ENCODE measurements at places on chromosomes 12 and 14.
A peak's percentile ranks its signal among the peaks of the same experiment; 100 is the strongest.

GRCh38 chr12:48986720-48987291, 8.7 kb downstream of the WNT1 start:
- DNase-seq = no peak

GRCh38 chr14:76784881-76785280, 23.6 kb downstream of the VASH1 start:
- DNase-seq = peak; percentile 73

DNA sequence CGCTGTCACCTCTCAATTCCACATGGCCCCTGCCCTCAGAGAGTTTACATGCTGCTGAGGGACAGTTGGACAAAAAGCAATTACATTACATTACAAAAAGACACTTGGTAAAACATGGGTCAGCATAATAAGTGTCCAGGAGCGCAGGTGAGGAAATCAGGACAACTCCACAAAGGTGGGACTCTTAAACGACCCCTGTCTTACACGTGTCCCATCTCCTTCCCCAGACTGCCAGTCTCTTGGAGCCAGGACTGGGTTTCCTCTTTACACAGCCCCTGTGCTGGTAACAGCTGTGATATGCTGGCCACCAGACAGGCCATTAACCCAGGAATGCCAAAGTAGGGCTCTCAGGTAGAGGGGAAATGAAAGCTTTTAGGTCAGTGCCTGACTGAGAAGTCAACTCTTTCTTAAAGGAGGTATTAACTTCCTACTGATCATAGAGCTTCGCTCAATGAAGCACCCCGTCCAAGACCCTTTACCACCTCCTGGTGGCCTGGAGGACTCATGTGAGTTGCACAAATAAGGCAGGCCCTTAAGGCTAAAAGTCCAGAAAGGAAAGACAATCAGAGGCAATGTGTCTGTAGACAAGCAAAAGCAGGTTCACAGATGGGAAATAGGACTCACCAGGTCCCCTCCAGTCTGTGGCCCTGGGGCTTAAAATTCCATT, 55.5 kb downstream of the ANO2 start:
- no peak for DNase-seq

- DNase-seq = no peak
Measured at GRCh38 chr12:97837401-97837800, 374.8 kb downstream of the RMST start.

GRCh38 chr14:76884853-76885276, 58.7 kb downstream of the LRRC74A start:
- DNase-seq = no peak

DNA sequence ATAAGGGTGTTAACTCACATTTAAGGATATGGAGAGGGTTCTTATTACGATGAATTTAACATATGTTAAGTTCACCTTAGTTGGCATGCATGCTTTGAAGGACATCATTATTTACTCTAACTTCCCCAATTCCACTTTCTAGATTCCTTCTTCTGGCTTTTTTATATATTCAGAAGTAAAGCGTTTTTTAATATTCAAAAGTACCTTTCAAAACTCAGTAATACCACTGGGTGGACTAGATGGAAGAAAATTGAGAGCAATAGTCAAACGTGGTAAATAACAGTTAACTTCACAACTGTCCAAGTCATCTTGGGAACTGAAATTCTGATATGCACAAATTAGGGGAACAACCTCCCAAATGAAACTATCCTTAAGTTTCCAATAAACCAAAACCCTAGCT, 9.1 kb downstream of the SINHCAF start:
- no peak for DNase-seq

- no peak for DNase-seq
Measured at GRCh38 chr12:64510667-64511066, 58.7 kb downstream of the TBK1 start.

- DNase-seq = no peak
Measured at GRCh38 chr12:99529966-99530365, 117.6 kb upstream of the GARIN6 start.

DNA sequence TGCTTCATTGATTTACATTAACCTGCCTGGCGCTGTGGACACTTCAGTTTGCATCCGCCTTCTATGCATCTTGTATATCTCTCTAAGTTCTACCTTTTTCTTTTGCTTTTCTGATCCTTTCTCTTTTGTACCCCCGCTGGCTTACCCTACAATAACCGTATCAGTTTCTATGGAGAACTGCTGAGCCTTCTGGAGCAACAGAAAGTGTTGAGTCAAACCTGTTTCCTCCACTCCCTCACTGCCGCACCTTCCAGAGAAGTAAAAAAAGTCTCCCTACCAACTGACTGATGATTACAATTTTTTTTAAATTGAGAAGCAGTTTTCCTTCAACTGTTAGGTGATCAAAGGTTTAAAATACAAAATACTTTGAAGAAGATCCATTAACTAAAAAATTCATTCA, 17.4 kb downstream of the EXD2 start:
- DNase-seq = no peak

GRCh38 chr14:85528080-85528896, 1.7 kb upstream of the FLRT2 start:
- peak; percentile 94 for DNase-seq

- no peak for DNase-seq
Measured at GRCh38 chr12:120470150-120470784, 719 bp upstream of the SRSF9 start.

DNA sequence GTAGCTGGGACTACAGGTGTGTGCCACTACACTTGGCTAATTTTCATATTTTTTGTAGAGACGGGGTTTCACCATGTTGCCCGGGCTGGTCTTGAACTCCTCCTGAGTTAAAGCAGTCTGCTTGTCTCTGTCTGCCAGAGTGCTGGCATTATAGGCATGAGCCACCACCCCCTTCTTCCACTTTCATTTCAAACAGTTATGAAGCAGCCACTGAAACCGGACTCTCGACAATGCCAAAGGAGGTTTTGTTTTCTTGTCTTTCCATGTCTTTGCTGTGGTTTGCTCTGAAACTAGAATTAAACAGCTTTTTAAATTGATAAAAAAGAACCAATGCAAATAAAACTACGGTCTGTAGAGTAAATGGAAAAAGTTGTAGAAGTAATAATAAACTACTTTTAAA, 30.4 kb downstream of the RAP1B start:
- DNase-seq = no peak

DNA sequence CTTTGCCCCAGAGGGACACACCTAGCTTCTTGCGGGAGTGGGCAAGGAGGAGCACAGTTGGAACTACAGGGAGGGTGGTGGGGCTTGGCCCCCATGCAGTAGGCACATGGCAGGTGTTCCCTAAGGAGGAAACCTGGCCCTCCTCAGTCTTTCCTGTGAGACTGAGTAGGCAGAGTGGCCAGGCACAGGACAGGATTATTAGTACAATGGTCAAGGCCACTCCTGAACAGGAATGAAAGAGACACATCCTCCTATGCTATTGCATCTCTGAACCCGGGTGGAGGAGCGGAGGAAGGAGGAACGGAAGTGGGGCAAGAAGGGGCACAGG, 846 bp downstream of the MYO1A start:
- DNase-seq = no peak

GRCh38 chr14:59067127-59067894, 121.2 kb upstream of the DAAM1 start:
- peak; percentile 29 for DNase-seq

GRCh38 chr12:107533218-107533617, 152.4 kb upstream of the PWP1 start:
- DNase-seq = no peak

GRCh38 chr12:29223426-29223825, 74.3 kb downstream of the FAR2 start:
- no peak for DNase-seq

GRCh38 chr12:59763835-59764234, 168.0 kb downstream of the SLC16A7 start:
- no peak for DNase-seq

- no peak for DNase-seq
Measured at GRCh38 chr12:42370013-42370412, 44.0 kb downstream of the PPHLN1 start.

- no peak for DNase-seq
Measured at GRCh38 chr14:44966601-44967336, 4.8 kb downstream of the TOGARAM1 start.

DNA sequence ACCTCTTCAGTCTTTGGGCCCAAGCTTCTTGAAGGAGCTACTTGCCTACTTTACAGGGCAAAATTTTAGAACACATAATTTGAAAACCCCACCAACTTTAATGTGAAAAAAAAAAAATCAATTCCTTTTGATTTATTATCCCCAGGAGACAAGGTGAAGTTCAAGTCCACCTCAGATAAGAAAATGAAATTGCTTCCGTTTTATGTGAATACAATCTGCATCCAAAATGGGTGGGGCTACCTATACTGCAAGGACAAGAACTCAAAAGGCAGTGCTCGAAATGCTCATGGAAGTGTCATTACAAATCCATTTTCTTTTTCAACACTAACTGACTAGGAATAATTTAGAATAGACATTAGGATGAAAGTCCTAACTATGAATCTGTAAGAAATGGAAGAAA, 45.7 kb downstream of the SSPN start:
- no peak for DNase-seq

DNA sequence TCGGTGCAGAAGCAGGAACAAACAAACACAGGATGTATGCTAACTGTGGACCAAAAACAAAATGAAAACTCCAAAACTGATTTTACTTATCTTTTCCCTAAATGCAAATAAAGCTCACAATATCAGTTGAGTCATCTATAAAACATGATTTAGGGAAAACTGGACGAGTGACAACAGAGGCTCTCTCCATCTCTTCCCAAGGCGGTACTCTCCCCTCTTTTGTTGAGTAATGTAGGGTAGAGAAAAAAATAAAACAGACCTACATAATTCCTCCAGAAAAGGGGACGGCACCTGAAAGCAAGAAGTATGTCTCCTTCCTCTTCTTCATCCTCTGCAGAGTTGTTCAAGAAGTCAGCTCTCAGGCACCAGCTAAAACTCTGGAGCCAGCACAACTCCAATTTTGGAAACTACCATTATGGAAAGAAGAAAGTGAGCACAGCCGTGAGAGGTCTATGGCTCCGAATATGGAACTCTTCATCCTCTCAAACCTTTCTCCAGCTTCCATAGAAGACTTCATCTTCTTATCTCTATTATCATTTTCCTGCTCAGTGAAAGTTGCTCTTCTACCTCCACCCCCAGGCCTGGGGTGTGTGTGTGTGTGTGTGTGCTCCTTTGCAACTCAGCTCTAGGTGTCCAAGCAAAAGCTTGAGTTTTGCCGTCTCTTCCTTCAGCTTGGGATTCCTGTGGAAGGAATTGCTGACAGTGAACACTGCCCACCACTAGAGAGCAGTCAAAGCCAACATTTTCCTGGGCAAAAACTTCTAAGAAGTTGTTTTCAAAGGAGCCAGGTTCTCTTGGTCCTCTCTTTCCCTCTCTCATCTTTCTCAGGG, 155.4 kb downstream of the DIO2 start:
- peak; percentile 45 for DNase-seq

DNA sequence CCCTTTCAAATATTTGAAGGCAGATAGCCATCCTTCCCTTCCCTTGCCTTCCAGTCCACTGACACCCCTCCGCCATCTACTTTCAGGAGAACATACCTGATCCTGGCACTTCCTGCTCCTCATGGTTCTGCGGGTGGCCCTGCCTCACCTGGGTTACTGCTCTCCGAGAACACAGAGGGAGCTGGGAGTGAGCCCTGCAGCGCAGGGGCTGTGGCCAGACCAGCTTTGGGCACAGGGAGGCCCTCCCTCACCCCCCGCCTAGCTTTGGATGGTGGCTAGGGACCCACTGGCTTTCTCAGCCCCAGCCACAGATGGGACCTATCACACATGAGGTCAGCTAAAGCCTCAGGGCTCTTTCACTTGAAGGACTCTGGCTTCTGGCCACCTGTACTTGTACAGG, 12.4 kb downstream of the IQSEC3 start:
- DNase-seq = no peak

DNA sequence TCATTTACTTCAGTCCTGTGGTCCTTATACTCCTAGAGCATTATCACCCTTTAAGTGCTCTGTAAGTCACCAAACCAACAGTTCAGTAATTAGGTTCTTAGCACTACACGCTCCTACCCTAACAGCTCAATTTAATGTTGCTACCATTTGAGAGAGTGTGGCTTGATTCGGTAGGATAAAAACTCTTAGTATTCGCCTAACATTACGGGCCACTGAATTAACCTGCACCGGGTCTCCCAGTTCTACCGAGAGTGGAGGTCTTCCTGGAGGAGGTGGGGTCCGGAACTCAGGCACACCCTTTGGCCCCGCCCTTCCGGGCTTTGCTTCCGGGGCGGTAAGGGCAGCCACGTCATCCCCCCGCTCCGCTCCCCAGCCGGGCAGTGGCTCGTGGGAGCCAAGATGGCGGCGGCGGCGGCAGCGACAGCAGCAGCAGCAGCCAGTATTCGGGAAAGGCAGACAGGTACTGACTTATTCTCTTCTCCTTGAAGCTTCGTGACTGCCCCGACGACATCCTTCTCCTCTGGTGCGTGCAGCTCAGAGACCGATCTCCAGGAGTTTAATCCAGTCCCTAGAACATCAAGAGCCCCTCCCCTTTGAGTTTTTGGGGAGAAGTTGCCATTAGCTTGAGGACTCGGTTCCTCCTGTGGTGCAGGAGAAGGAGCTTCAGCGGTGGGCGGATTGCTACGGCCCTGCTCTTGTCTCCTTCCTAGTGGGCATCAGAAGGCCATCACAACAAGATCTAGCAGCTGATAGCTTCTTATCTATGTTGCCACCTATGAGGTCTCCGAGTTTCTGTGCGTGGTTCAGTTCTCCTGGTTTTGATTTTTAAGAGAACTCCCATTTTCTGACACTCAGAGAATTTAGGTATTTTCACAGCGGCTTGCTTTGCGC, at the start of gene SCFD1:
TSS of gene SCFD1 (plus strand) at position 380 of the 891 bp plus-strand sequence. CDS start at position 400, 20 bp downstream.
- DNase-seq = peak; percentile 94

- peak; percentile 7 for DNase-seq
Measured at GRCh38 chr12:81167694-81168093, 89.8 kb downstream of the ACSS3 start.

DNA sequence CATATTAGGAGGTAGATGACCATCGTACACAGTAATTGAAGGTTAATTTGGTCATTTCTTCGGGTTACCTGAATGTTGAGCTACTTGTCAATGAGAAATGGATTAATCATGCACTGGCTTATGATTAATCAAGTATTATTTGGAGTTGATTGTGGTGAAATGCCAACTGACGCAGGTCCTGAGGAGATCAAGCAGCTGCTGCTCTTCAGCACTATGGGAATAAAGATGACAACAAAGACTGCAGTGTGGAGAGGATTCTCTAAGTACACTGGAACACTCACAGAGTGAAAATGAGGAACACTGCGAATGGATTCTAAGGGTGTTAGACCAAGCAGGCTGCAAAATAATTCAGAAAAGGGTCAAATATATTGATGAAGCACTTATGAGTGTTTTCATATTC, 202.8 kb upstream of the DIO2 start:
- no peak for DNase-seq

DNA sequence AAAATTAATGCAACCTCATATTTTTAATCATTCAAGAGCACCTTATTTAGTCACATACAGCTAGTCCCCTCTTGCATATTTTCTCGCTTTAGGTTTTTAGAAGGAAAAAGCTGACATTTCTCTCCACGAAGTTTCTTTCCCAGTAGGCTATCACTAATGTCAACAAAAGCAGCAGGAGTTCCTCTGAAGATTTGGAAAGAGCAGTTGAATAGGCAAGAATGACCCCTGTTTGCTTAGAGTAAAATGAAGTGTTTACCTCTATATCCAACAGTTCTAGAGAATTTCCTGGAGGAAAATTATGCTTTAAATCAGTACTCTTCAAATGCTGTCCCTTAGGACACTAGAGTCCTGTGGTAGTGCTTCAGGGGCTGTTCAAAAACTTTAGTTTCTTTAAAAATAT, 188.1 kb upstream of the PRKD1 start:
- DNase-seq = no peak

- DNase-seq = no peak
Measured at GRCh38 chr14:94764573-94764972, 5.3 kb downstream of the GSC start.
